Stomach (tissue), 19 donors: ENCODE measurements at places on chromosomes 4 and X. TPM values are rescaled to one million over a fixed set of nuclear protein-coding genes. Genes with fewer than 3 reads are reported as not detected.

DNA sequence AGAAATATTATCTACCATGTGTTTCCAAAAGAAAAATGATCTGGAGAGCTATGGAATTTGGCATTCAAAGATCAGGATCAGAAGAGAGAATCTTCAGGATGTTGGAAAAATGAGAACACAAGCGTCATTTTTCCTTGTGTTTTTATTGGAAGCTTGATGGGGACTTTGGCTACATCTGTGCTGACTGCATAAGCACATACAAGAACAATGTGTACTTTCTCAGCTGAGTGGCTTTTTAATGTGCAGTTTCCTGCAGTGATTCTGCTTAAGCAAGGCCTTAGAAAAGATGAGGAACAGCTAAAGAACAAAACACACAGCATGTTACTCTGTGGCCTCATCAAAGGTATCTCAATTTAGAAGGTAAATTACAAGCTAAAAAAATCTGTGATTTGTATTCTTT lies 1039.9 kb downstream of the GLUD2 start:
- DNase-seq = peak; percentile 2

GRCh38 chr4:126757219-126757618 lies 875.5 kb upstream of the INTU start:
- DNase-seq = no peak

GRCh38 chrX:22952010-22952409 lies 47.8 kb upstream of the DDX53 start:
- DNase-seq = peak; percentile 6

GRCh38 chr4:25120146-25120940 lies 39.9 kb downstream of the SEPSECS start:
- no peak for DNase-seq

DNA sequence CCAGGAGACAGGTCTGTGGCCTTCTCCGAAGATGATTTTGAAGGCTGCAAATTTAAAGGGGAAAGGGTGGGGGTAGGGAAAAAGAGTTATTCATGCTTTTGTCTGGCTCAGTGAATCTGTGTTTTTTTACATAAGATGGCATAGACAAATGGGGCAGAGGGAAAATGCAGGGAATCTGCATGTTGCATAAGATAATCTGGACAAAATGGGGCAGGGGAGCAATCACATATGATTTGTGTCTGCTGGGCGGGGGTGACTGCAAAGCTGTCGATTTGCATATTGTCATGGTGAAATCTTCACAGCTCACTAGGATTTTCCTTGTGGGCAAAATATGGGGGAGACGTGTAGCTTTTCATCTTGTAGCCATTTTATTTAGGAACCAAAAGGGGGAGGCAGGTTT lies 29.4 kb upstream of the GYG2 start:
- no peak for DNase-seq

- DNase-seq = no peak
These were observed 37.8 kb upstream of the BDH2 start for GRCh38 chr4:103137446-103137827.

DNA sequence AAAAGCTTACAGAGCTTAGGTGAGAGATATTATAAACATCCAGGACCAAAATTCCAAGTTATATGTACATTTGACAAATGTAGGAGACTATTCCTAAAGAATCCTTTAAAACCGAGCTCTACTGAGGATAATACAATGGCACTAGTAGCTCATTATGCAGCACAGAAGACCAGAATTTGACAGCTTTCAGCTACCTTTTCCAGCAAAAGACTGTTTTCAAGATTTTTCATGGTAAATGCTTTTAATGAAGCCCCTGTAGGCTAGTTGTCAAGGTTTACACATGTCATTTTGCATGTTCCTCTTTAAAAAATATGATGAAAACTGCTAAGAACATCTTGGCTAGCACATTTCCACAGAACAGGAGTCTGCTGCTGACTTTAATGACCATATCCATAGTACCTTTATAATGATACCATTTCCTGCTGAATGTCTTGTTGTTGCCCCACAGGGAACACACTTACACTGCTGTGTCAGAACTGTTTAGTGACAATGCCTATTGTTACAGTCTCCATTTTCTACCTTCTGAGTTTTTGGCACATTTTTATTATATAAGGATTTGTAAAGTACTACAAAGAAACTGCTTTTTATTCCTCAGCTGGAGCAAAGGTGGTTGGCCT lies 1382.3 kb downstream of the RAPGEF2 start:
- no peak for DNase-seq

DNA sequence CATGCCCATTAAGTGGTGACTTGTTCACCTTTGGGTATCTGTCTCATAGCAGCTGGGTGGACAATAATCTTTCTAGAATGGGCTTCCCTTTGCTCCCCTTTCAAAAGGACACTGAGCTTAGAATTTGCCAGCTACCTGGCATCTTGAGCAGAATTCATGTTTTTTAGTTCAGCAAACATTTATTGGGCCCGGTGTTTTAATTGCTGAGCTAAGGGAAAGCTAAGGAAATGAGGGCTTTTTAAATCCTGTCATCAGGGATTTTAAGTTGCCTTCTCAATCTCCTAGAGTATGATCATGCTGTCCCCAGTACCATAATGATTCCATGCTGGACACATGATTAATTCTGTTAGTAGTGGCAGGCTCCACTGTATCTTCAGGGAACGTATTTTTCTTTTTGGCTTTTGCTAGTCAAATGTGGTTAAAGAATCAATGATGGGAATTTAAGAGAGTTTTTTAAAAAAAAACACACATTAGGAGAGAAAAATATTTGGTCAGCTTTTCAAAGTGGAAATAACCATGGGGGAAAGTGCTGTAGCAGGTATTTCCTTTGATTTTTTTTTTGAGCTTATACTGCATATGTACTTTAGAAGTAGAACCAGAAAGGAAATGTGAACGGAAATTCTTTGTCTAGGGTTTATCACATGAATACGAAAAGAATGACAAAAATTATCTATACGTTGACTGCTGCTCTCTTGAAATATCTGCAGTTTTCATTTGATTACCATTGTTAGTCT lies 208.9 kb downstream of the CLCN4 start:
- no peak for DNase-seq

DNA sequence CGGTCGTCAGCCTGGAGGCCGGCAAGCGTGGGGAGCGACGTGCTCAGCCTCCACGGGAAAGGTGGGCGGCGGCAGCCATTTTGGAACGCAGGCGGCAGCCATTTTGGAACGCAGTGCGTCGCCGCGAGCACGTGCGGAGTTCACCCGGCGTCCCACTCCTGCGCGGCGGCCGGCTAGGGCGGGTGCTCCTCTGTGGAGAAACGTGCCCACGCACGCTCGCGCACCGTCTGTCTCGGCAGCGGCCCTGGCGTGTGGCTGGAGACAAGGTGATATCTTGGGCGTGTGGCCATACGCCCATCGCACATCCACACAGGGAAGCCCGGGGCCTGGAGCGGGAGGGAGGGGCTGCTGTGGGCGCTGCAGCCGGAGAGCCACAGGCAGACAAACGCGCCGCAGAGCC lies 21.1 kb downstream of the CPLX1 start:
- no peak for DNase-seq

DNA sequence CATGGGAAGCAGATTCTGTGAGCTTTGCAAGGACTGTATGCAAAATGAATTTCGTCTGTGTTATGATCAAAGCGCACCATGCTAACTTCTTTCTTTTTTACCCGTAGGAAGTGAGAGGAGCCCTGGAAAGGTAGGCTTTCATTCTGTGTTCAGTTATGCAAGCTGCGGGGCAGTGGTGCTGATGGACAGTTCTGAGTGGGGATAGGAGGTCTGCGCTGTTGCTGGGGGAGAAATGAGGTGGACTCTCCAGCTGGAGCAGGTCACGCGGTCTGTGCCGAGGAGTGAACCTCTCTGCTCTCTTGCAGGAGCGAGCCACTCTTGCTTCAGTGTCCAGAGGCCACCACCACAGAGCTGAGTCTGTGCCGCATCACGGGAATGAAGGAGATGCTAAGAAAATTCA lies 4.5 kb downstream of the TRIML1 start:
- peak; percentile 18 for DNase-seq

DNA sequence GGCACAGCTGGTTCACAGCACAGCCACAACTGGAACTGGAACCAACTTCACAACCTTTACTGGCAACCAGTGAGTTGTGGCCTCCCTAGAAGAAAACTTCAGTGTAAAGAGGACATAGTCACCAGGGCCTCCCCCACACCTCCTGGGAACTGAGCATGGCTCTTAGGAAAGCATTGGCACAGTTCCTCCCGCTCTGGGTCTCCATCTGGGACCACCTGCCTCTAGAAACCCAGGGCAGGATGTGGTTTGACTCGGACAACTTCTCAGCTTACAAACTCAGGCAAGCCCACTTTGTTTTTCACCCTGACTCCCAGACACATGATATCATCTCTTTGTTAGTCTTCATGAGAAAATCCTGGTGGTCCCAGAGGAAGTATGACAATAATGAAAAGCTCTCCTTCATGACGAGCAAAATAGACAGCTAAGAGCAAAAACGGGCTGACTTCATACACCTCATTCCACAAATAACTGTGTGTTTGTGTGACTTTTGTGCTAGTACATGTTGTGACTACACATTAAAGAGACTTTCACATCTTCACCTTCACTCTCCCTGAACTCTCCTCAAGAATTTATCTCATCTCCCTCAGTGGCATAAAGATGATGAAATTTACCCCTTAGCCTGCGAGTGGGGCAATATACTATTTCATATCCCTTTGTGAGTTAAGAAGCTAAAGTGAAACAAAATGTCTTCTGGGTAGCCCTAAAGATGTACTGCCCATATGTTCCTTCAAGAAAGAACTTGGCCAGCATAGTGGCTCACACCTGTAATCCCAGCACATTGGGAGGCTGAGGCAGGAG lies 75.4 kb downstream of the SH3KBP1 start:
- DNase-seq = peak; percentile 48

DNA sequence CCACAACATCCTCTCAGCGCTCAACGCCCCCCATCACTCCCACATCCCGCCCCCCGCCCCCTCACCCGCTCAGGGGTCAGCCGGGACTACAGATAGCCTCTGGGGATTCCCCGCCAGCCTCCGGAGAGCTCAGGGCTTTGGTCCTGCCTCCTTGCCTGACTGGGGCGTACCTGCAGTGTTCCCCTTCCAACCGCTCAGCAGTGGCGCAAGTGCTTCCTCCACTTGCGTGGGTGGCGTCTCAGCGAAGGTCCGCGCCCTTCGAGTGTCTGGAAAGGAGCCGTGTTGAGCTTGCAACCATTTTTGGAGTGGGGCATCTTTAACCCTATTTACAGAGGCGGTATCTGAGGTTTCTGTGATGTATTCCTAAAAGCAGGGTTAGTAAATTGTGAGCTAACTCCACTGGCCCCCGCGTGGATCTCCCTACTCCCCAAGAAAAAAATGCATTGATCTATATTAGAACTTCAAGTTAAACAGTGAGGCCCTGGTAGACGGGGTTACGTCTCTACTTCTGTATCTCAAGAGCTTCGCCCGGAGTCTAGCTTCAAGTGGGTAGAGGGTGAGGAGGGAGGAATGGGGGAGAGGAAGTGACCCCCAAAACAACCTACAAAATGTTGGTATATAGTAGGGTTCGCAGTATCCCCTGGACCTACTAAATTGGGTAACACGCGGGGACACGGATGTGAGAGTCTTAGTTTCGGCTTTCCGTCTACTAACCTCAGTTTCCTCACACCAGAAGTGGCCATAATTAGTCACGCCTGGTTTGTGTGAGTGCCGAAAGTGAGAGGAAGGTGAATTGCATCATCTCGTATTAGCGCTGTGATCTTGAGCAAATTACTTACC lies 16.1 kb downstream of the NKX3-2 start:
- DNase-seq = no peak

- DNase-seq = peak; percentile 52
These were observed 23.5 kb downstream of the TLR10 start for GRCh38 chr4:38759113-38759789.

- no peak for DNase-seq
These were observed 64.5 kb upstream of the PRPS1 start for GRCh38 chrX:107563824-107564223.

DNA sequence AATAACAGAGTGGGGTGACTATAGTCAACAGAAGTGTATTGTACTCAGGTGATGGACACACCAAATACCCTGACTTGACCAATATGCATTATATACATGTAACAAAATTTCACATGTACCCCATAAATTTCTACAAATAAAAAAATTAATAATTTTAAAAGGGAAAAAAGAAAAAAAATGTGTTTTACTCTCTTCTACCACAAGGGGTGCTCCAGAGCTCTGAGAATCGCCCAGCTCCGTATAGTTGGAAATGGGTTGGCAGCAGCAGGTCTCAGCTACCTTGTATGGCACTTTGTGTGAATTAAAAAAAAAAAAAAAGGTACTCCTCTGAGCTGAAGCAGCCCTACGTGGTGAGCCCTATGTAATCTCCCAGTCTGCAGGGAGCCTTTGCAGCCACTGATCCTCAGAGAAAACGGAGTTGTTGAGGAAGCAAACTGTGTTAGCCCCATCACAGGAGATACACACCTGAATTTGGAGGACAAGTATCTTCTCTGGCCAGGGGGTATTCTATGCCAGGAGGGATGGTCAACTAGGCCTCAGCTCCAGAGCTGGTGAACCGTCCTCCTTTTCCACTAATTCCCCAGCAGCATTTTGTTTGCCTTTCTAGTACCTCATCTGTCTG lies 17.2 kb upstream of the POLA1 start:
- DNase-seq = no peak

Gene ATP2B3
- total RNA-seq = not detected

Gene GLOD5
- not detected for total RNA-seq

Gene TRIM61
- total RNA-seq = not detected

Gene SLC25A43
- total RNA-seq = 0.58 TPM

Gene TCEAL7
- total RNA-seq = 51.3 TPM

Gene CCDC120
- total RNA-seq = 6.1 TPM

Gene PARM1
- 1.8 TPM for total RNA-seq

Gene FAM241A
- 0.58 TPM for total RNA-seq

Gene SOX3
- not detected for total RNA-seq

Gene AMOT
- 12.5 TPM for total RNA-seq
